Left hindlimb (tissue), 1 donor: ENCODE measurements at places on chromosomes 6 and 20.

- no peak for DNase-seq
Measured at GRCh38 chr6:78615430-78615904, 251.9 kb upstream of the IRAK1BP1 start.

DNA sequence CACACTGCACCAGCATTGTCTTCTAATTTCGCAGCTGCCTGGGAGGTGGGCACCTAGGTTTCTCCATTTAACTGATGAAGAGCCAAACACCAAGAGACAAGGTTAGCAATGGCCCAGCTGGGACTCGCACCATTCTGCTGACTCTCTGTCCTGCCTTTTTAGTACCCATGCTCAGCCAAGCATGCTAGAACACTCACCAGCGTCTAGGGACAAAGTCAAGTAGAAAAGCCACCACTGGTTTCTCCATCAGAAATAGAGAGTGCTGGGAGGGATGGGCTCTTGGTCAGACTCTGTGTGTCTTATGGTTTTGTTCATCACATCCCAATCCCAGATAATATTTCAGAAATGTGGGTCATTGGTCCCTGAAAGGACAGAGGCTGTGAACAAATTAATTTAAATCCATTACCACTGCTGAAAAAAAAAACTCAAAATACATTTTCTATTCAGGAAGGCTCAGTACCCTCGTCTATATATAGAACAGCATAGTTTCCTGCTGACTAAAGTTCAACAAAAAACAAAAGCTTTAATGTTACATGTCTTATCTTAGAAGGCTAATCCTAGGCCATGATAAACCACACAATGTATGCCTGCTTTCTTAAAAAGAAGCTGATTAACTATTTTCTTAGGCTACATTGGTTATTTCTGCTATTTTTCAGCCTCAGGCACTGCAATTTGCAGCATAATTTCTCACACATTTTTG, 111.0 kb downstream of the TBC1D7 start:
- DNase-seq, result no peak

- no peak for DNase-seq
Measured at GRCh38 chr6:135141728-135142127, 39.4 kb upstream of the MYB start.

GRCh38 chr6:126118936-126119335, 132.6 kb downstream of the TRMT11 start:
- no peak for DNase-seq

- peak; percentile 76 for DNase-seq
Measured at GRCh38 chr6:33768644-33769120, 20.2 kb downstream of the LEMD2 start.

GRCh38 chr20:62752671-62753501, 43.4 kb upstream of the MRGBP start:
- DNase-seq, result peak; percentile 28

DNA sequence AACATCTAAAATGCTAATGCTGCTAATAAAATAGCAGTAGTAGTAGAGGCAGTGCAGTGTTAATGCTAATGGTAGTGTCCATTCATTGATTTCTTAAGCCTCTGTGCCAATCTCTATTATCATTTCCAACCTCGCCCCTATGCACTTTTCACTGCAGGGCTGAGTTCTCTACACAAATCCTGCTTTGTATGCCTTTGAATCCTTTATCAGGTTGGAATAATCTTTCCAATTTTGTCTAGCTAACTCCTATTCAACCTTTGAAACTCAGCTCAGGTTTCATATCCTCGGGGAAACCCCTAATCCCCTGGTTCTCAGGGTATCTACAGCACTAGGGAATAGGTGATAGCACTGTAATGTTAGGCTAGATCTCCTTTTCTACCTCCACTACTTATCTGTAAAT, 284.0 kb upstream of the RUNX2 start:
- DNase-seq, result no peak

DNA sequence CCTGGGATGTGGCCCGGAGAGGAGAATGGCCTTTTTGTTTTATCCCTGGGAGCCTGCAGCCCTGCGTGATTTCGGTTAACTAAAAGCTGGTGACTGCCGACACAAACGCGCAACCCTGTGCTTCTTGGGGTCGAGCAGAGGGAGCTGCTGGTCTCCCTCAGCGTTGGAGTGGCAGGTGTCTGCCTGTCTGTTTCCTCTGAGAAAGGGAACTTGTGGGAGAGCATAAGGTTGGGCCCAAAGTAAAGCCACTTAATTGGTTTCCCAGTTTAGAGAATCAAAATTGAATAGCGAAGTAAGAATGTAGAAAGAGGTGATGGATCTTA, 500 bp downstream of the LTV1 start:
- DNase-seq, result no peak

DNA sequence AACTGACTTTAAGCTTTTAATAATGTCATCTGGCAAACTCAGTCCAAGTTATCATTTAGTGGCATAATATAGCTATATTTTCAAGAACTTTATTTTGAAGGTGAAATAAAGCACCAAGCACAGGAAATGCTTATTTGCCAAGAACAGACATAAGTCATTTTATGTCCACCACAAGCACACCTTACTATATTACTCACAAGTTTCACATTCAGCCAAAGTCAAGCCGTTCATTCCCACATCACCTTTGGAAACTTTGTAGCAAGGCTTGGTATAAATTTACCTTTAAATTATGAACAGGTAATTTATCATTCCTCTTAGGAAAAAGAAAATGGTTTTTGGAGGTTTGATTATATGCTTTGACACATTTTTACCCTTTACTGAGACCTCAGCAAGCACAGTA, 236.8 kb upstream of the FKBP1C start:
- no peak for DNase-seq

- DNase-seq, result no peak
Measured at GRCh38 chr20:51347831-51348230, 194.7 kb downstream of the NFATC2 start.

DNA sequence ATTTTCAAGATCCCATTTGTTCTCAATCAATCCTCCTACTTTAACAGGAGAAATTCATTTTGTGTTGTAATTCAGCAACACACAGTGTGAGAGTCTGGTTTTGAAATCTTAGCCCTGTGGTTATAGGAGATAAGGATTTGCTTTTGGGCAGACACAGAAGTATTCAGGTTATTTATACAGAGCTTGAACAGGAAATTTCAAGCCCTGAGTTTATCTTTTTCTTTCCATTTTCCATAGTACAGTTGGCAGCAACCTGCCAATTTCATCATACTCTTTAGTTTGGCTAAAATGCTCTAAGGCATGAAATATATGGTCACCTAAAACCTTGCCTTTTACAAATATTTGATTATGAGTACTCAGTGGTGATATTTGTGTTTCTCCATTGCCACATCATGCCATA, 41.4 kb downstream of the PKIB start:
- DNase-seq, result no peak

GRCh38 chr6:39923861-39924260, 10.4 kb downstream of the MOCS1 start:
- no peak for DNase-seq

GRCh38 chr20:53699906-53700305, 106.3 kb upstream of the ZNF217 start:
- no peak for DNase-seq

- DNase-seq, result no peak
Measured at GRCh38 chr20:8357703-8358102, 225.6 kb downstream of the PLCB1 start.

GRCh38 chr6:14020551-14020950, 95.8 kb downstream of the RNF182 start:
- DNase-seq, result no peak

GRCh38 chr20:16955462-16955861, 207.3 kb downstream of the OTOR start:
- no peak for DNase-seq

GRCh38 chr6:103122766-103123601, 1729.5 kb downstream of the GRIK2 start:
- peak; percentile 30 for DNase-seq

DNA sequence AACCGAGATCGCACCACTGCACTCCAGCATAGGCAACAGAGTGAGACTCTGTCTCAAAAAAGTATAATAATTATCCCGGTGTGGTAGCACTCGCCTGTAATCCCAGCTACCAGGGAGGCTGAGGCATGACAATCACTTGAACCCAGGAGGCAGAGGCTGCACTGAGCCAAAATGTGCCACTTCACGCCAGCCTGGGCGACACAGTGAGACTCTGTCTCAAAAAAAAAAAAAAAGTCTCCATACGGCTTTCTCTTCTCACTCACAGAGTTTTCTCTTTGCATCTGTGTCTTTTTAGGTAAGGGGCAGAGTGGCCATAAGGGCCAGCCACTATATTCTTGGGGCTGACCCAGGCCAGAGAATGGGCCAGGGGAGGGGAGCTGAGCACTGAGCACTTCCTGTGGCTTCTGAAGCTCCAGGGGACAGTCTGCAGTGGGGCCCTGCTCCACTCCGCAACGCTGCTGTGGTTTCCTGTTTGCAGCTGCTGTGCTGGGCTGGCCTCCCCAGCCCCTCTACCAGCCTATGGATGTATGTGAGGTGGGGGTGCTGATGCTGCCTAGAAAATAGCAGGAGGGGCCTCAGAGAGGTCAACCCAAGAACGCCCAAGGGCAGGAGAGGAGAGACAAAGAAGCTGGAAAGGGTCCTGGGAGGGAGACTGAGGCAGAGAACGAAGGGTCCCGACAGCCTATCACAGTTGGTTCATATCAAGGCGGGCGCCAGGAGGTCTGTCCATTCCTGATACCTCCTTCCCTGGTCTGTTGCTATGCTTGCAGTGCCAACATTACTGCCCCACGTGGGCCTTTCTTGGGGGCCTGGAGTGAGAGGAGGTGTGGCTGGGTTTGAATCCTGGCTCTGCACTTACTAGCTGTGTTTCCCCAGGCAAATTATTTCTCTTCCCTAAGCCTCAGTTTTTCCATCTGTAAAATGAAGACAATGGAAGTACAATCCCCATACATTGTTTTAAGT, 16.0 kb downstream of the SLA2 start:
- no peak for DNase-seq

DNA sequence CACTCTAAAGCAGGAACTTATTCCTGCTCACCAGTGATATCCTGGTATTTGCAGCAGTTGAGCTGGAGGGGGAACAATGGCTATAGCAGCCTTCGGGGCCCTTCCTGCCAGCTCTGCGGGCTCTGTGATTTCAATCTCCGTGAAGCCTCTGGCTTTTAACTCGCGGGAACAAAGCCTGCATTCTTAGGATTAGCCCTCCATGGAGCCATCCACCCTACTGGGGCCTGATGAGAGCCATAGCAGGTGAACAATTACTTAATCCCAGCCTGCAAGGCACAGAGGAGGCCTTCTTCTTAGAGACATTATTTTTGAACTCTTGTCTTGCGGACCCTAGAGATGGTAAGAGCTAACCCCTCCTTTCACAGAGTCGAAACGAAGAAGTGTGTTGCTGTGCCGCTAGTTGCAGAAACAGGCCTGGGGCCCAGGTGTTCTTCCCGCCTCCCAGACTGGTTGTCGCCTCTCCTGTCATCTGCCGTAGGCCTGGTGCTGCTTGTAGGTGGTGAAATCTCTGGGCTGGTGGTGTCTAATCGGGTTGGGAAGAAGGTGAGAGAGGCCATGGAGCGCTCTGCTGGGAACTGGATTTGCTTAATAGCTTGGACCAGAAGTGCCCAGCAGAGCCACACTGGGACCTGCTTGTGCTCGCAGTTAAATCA, 9.7 kb downstream of the GHRH start:
- no peak for DNase-seq

DNA sequence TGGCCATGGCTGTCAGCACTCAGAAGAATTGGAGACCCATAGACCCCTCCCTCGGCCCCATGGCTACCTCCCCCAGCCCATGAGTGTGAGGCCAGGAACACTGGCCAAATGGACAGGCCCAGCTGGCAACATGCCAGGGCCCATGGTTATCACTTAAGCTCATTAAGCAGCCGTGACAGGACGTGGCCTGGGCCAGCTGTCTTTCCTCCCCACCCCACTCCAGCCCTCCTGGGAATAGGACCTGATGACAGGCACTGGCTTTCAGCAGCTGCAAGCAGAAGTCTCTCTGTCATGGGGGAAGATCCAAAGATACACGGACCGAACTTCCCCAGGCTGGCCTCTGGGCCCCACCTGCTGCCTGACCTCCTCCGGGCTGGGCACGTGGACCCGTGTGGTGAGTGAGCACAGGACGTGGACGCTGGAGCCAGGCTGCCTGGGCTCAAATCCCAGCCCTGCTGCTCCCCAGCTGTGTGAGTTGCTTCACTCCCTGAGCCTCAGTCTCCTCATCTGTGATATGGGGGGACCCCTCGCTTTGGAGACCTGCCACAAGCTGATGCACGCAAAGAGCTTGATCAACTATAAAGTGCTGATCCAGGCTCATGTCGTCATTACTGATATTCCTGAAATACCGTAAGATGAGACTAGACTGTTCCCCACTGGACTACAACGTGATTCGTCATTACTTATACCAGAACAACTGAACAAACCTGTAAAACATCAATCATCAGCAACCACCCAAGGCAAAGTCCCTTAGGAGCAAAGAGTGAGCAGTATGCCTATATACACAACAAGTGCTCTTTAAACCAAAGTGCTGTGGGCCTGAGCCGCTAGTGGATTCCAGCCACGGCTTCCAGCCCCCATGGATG, 22.0 kb upstream of the VSTM2L start:
- peak; percentile 69 for DNase-seq

- peak; percentile 63 for DNase-seq
Measured at GRCh38 chr6:77466055-77466450, 2.8 kb upstream of the HTR1B start.

GRCh38 chr6:100179576-100179975, 185.6 kb upstream of the MCHR2 start:
- no peak for DNase-seq

GRCh38 chr20:57671072-57671391, 38.8 kb downstream of the PMEPA1 start:
- no peak for DNase-seq

DNA sequence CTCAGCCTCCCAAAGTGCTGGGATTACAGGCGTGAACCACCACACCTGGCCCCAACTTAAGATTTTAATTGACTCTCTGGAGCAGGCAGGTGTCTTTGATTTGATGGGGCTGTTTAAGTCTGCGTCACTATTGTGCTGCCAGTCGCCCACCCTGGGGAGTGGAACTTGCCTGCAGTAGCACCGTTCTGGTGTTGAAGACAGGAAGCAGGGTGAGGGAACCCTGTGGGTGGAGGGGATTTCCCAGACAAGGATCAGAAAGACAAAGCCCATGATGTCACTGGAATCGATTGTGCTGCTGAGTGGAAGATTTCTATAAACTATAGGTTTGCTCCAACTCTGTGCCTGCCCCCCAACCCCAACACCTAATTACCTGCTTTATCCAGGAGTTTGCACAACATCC, 11.0 kb downstream of the ALDH8A1 start:
- no peak for DNase-seq

DNA sequence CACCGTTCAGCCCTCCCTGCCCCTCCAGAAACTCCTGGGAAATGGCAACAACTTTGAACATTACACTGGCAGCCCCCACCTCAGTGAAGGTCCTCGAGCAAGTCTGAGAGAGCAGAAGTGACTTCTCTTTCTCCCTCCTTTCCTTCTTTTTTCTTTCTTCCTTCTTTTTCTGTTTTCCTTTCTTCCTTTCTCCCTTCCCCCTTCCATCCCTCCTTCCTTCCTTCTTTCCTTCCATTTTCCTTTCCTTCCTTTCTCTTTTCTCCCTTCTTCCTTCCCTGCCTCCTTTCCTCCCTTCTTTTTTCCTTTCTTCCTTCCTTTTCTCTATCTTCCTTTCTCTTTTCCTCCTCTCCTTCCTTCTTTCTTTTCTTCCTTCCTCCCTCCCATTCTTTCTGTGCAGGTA, 162.7 kb downstream of the UNC5CL start:
- no peak for DNase-seq

GRCh38 chr20:40957265-40957760, 71.3 kb upstream of the TOP1 start:
- no peak for DNase-seq

- no peak for DNase-seq
Measured at GRCh38 chr6:135129136-135129856, 51.8 kb upstream of the MYB start.

- no peak for DNase-seq
Measured at GRCh38 chr6:66210964-66211363, 503.9 kb upstream of the EYS start.
